ENCODE measurements at places on chromosomes 12 and 14.
A peak's percentile ranks its signal among the peaks of the same experiment; 100 is the strongest.

DNA sequence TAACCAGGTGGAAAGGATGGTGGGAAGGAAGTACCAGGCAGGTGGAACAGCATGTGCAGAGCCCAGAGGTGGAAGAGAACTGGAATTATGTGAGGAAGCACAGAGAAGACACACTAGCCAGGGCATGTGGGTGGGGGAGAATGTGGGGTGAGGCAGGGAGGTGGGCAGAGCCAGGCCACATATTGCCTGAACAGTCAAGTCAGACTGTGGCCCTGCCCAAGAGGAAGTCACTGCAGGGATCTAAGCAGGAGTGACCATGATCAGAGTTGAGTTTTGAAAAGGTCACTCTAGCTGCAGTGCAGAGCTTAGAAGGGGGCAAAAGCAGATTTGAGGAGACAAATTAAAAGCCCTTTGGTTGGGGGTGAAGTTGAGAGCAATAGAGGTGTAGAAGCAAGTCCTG is 114.0 kb upstream of the SLC38A2 start:
- no peak for DNase-seq

DNA sequence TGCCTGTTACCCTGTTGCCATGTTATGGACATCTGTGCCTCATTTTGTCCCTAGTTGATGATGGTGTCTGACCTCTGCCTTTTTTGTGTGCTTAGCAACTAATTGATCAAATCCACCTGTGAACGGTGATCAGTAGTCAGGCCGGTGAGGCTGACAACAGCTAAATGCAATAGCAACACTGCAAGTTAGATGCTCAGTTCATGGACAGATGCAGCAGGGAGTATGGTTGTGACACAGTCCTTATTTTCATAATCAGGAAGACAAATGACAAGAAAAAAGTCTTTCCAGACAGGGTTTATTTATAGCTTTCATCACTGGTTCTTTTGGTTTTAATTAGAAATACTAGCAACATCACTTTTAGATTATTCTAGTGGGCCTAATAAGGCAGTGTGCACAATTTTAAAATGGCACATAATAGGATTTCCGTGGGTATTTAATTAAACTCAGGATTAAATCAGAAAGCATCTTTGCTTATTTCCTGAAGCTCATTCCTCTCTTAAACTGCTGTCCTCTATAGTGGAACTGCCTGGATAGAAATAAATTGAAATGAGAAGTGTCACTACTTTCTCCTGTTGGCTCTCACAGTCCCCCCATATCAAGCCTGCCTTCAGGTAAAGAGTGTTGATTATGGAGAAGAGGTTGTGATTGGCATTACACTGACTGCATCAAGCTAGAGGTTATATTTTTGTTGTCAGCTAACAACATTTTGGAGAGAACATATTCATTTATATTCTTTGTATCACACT is 281.1 kb upstream of the NAV3 start:
- no peak for DNase-seq

GRCh38 chr14:90717916-90718315 is 98.3 kb downstream of the TTC7B start:
- DNase-seq: no peak

DNA sequence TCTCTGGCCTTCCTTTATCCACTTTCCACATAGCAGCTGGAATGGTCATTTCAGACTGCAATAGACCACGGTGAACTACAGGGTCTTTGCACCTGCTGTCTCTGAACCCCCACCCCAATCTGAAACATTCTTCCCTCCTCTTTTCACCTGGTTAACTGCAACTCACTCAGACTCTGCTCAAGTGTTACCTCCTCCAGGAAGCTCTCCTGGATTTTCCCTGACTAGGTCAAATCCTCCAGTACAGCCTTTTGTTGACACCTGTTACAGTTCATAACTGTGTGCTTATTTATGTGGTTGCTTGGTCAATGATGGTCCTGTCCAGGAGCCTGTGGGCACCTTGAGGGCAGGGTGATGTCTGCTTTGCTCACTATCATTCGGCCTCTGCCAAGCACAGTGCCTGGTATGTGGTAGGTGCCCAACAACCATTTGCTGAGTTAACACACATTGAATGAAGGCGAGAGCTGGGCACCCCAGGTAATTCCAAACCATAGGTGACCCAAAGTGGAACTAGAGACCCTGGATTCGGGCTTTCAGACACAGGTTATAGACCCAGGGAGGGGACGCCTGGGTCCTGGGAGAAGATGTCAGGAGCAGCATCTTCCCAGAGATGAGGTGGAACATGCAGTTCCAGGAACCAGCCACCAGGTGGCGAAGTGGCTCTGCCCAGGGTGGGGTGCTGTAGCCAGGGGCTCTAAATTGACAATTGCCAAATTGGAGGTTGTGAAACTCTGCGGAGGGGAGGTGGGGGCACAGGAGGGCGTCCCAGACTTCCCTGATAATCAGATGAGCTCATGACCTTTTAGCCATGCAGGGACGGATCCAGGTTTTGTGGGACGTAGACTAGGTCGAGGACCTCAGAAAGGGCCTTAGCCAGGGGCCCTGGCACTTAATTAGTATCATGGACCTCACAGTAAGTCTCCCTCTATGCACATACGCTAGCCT is 28.1 kb downstream of the TRPV4 start:
- peak; percentile 31 for DNase-seq

GRCh38 chr12:50745861-50746260 is 18.0 kb upstream of the ATF1 start:
- DNase-seq: no peak

DNA sequence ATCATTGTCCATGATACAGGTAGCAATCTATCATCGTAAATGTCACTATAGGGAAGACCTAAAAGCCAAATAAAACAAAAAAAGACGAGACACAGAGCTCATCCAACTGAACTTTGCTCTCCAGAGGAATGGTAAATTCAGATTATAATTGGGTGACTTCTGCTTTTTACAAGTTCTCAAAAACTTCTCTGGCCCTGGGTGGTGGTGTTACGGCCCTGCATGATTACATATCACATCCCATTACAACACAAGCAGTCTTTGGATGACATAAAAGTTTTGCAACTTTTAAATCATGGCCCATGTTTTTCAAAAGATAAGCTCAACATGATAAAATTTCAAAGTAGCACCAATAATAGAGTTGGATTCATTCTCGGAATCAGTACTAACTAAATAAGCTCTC is 299.6 kb downstream of the DIO2 start:
- DNase-seq: no peak

DNA sequence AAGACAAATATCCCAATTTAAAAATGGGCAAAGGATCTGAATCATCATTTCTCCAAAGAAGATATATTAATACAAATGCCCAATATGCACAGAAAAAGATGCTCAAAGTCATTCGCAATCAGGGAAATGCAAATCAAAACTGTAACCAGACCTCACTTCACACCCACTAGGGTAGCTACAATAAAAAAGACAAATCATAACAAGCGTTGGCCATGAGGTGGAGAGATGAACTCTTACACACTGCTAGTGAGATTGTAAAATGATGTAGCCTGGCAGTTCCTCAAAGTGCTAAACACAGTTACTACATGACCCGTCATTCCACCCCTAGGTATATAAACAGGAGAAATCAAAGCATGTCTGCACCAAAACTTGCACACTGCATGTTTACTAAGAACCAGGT is 30.4 kb downstream of the CDC42BPB start:
- no peak for DNase-seq

GRCh38 chr12:46343118-46343852 is 29.3 kb downstream of the SLC38A2 start:
- no peak for DNase-seq

- no peak for DNase-seq
These were observed 34.7 kb downstream of the PTGER2 start for GRCh38 chr14:52348776-52349175.

DNA sequence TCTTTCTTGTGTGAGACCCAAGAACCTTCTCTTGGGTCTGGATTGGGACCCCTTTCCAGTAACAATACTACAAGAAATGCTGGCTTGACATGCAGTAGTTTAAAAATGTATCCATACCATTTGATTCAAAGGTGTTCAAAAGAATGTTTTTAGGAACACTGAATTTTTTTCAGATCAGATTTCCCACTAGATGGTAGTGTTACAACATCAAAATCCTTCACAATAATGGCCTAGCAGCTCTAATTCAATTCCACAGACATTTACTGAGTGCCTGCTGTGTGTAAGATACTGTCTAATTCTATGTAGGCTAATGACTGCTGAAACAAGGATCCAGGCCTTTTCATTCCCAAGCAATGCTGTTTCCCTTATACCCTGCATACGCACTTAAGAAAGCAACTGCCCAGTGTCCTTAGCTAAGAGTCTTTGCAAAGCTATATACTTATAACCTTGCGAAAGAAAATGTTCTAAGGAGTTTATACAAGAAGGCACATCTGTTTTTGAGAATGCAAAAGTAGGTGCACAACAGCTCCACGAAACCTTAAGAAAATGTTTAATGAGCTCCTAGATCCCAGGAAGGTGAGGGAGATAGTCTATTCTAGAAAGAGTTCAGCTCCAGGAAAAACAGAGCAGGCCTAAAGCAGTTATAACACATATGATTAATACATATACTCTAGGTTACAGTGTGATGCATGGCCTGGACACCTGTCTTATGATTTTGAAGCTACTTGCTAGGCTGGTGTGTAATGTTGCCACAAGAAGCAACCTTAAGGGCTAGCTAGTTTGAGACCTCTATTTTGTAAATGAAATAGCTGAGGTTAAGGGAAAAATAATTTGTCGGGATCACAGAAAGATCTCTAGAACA is 50.9 kb upstream of the PKP2 start:
- peak; percentile 49 for DNase-seq

- DNase-seq: no peak
These were observed 37.6 kb upstream of the PRB4 start for GRCh38 chr12:11347810-11348209.

GRCh38 chr12:124497658-124498057 is 69.8 kb downstream of the NCOR2 start:
- no peak for DNase-seq

- no peak for DNase-seq
These were observed 10.6 kb downstream of the EIF2B2 start for GRCh38 chr14:75013290-75013689.

DNA sequence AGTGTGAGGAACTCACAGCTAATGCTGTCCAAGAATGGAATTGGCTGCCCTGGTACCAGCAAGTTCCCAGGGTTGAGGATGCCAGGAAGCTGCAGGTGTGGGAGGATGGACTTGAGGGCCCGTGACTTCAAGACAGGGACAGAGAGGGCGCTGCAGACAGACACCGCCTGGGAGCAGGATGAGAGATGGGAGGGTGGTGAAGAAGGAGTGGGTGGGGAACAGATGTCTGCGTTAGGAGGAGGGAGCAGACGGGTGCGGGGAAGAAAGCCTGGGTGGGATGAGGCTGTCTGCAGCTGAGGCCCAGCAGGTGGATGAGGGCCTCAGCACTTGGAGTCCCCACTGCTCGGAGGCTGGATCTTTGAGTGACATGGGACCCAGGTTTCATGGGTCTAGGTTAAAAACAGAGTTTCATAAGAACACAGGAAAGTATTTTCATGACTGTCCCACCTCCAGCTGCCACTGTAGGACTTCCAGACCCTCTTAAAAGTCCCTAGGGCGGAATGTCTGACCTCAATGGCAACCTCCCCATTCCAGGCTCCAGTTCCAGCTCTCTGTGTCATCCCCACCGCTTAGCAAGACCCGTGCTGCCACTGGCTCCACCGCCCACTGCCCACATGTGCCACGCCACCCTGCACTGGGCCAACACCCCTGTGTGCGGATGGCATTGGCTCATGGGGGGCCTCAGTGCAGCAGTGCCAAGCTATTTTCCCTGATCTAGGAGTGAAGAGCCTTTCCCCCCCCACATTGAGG is 70.3 kb upstream of the SCN8A start:
- no peak for DNase-seq

- no peak for DNase-seq
These were observed 14.7 kb upstream of the SLC25A3 start for GRCh38 chr12:98578821-98579220.

DNA sequence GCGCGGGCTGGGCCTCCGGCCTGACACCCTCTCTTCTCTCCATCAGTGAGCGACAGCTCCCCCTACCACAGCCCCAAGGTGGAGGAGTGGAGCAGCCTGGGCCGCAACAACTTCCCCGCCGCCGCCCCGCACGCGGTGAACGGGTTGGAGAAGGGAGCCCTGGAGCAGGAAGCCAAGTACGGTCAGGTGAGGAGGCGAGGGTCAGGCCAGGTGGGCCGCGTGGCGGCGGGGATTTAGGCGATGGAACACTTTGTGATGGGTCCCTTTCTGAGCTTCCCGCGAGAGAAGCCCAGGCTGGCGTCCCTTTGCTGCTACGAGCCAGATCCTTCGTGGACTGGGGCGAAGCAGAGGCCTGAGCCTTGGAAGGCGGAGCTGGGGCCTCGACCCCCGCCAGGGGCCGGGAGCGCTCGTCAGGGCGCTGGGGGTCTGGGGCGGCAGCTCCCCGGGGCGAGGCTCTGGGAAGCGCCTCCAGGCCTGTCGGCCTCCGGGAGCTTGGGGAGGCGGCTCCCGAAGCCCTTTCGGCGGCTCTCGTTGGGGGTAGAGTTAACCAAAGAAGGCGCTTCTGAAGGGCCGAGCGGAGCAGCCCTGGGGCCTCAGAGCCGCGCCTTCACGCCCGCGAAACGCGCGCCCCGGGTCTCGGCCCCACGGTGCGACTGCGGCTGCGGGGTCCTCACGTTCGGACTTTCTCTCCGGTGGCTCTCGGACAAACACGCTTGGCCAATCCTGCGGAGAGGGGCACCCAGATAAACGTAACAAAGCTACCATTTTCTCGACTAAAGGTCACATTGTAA is 5.0 kb downstream of the PAX9 start:
- no peak for DNase-seq

DNA sequence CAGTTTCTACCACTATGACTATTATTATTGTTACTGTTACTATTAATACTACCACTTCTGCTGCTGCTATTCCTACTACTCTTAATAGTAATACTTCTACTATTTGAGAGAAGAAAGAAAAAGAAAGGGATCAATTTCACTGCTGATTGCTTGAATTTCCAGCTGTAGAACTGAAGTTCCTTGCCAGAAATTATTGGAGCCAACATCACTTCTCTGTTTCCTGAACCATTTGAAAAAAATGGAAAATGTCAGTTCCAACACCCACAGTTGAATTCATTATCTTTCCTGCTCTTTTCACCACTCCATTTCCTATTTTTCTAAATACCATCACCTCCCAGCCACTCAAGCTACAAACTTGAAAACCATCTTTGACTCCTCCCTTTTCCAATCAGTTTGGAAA is 54.1 kb upstream of the PIK3C2G start:
- no peak for DNase-seq

GRCh38 chr12:130462558-130463274 is 125.0 kb downstream of the PIWIL1 start:
- no peak for DNase-seq

All from renal pelvis (tissue), 12 donors.